ENCODE measurements at places on chromosomes 13 and 19.

- DNase-seq: no peak
Observed at GRCh38 chr19:40378509-40378908, 11.5 kb downstream of the HIPK4 start.

DNA sequence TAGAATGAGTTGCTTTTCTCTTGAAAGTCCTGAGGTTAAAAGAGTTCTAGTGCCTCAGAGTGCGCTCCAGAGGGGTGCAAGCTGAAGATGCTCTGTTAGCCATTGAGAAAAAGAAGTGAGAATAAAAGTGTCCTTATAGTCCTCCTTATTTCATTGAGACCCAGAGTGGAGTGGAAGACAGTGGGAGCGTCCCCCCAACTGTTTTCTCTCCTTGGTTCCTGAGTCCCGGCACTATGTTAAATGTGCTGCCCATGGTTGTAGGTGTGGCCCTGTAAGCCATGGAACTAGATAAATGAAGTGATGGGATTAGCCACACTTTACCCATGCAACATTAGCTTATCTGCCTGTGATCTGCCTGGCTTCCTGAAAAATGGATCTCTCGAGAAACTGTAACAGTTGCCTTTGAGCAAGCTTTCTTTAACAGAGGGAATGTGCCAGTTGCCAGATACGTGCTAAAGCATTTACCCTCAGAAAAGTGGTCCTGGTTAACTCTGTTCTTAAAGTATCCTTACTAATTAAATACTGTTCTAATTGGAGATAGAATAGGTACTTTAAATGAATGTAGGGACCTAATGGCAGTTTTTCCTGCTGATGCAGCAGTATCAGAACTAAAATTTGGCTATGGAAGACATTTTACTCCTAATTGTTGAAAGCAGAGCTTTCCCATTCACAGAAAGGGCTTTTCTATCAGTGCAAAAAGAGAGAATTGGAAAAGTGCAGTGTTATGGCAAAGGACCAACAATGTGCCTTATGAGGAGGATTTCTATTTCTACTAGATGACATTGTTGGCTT, 21.4 kb upstream of the PSG9 start:
- DNase-seq: no peak

GRCh38 chr13:106570299-106570852, 2.4 kb upstream of the ARGLU1 start:
- peak; percentile 8 for DNase-seq

GRCh38 chr13:49354719-49355118, 89.1 kb downstream of the CAB39L start:
- no peak for DNase-seq

DNA sequence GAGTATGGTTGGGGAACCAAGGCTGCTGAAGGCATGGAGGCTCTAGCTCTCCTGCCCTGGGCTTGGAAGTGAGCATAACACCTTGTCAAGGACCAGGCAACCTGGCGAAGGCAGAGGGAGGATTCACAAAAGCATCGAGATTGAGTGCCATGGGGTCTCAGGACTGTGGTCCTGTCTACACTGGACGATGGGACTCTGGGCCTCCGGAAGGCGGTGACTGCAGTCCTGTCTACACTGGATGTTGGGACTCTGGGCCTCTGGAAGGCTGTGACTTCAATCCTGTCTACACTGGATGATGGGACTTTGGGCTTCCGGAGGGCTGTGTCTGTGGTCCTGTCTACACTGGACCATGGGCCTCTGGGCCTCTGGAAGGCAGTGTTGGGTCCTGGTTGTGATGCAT, 290.4 kb downstream of the TEX29 start:
- DNase-seq: no peak

All from LoVo (cell line).